ENCODE measurements at places on chromosomes 6 and 20.

DNA sequence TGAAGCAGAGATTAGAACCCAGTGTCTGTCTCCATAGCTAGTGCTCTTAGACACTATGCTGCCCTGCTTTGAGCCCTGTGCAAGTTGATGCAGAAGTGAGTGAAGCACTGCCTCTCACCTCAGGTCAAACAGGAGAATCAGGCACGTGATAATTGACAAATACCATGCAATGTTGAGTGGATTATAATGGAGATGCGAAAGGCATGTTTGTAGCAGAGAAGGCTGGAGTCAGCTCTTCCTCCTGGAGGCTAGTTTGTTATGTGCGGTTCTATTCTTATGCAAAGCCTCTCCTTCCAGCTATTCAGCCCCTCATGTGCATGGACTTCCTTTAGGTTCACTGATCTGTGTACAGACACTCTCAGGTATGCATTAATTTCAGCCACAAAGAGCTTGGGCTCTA is 108.5 kb downstream of the MANEA start:
- no peak for DNase-seq

DNA sequence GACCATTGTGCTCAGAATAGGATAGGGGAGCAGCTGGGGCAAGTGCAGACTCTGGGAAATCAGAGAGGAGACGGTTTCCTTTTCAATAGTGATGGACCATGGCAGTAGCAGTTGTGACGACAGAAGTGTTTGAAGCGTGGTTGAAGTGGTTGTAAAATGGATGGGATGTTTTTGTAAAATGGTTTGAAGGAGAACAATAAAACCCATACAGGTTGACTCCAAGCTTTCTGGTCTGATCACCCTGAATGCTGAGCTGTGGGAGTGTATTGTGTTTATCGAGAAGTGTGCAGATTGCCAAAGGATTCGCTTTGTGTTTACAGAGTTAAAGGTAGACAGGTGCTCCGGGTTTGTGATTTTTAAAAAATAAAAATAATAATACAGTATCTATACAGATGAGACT is 255.2 kb upstream of the SULF2 start:
- DNase-seq = no peak

DNA sequence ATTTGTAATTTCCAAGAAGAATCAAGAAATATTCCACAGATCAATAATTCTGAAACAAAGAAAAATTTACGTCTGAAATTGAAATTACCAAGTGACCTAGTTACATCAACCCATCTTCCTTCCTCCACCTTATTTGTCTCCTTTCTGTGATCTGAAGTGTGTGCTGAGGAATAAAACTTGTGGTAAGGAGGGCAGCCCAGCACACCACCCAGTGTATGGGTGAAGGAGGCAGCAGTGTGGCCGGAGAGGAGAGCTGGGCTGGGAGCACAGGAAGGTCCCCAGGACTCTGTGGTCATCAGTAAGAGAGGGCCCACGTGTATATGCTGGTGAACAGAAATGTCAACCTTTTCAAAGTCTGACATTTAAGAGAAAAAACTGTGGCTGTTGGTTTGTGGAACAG is 11.3 kb upstream of the CCR6 start:
- peak; percentile 21 for DNase-seq

DNA sequence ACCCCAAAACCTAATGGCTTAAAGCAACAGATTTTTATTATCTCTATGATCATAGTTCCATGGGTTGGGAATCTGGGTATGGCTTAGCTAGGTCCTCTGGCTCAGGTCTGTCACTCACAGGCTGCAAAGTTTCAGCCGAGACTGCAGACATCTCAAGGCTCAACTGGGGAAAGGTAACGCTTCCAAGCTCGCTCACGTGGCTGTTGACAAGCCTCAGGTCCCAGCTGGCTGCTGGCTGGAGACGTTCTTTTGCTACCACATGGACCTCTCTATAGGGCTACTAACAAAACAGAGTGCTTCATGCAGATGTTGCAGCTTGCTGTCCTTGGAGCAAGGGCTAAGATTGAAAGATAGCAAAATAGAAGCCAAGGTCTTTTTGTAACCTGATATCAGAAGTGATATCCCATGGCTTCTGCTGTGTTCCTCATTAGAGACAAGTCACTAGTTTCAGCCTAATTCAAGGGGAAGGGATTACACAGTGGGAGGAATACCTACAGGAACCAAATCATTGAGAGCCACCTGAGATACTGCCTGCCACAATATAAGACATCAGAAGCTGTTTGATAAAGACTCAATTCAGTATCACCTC is 6.6 kb downstream of the HTR1E start:
- no peak for DNase-seq

DNA sequence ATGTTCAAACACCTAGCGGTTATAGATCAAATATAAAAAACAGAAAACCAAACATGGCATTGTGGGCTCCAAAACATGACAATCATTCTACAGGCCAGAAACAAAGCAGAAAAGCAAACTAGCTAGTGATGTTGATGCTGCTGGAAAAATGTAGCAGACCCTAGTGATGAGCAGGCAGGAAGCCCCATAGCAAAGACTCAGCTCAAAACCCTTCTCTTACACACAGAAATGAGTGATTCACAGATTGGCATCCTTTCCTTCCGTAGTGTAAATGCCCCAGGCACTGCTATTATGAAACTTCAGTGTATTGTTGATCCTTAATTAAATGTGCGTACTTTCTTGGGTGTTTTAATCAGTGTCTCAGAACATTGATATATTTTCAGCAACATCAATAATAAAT is 425.1 kb downstream of the UTRN start:
- no peak for DNase-seq
